ENCODE measurements at places on chromosomes 2 and 18.

- DNase-seq = no peak
Measured at GRCh38 chr2:43047187-43047780, 179.1 kb downstream of the ZFP36L2 start.

DNA sequence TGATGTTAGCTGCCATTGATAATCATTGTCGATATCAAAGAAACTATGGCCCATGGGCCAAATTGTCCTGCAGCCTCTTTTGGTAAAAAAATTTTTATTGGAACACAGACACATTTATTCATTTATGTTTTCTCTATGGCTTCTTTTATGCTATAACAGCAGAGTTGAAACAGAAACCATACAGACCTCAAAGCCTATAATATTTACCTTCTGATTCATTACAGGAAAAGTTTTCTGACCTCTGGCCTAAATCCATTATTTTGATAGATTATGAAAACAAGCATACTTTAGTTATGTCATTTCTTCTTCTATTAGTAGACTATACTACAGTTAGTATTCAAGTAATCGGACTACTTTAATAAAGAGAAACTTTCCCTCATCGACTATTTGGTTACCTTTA is 349.7 kb upstream of the GALNT5 start:
- DNase-seq = no peak

DNA sequence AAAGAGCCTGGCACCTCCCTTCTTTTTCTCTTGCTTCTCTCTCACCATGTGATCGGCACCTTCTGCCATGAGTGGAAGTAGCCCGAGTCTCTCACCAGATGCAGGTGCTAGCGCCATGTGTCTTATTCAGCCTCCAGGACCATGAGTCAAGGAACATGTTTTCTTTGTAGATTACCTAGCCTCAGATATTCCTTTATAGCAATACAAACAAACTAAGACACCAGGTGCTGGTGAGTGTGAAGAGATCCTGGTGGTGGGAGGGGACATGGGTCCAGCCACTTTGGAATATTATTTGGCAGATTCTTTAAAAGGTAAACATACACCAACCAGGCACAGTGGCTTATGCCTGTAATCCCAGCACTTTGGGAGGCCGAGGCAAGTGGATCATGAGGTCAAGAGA is 5.9 kb upstream of the USP40 start:
- no peak for DNase-seq

GRCh38 chr2:232219496-232219870 is 159.1 kb upstream of the ALPP start:
- no peak for DNase-seq

GRCh38 chr18:28559511-28559910 is 382.6 kb upstream of the CDH2 start:
- no peak for DNase-seq

- DNase-seq = no peak
Measured at GRCh38 chr18:13220361-13220991, 1.9 kb downstream of the LDLRAD4 start.

DNA sequence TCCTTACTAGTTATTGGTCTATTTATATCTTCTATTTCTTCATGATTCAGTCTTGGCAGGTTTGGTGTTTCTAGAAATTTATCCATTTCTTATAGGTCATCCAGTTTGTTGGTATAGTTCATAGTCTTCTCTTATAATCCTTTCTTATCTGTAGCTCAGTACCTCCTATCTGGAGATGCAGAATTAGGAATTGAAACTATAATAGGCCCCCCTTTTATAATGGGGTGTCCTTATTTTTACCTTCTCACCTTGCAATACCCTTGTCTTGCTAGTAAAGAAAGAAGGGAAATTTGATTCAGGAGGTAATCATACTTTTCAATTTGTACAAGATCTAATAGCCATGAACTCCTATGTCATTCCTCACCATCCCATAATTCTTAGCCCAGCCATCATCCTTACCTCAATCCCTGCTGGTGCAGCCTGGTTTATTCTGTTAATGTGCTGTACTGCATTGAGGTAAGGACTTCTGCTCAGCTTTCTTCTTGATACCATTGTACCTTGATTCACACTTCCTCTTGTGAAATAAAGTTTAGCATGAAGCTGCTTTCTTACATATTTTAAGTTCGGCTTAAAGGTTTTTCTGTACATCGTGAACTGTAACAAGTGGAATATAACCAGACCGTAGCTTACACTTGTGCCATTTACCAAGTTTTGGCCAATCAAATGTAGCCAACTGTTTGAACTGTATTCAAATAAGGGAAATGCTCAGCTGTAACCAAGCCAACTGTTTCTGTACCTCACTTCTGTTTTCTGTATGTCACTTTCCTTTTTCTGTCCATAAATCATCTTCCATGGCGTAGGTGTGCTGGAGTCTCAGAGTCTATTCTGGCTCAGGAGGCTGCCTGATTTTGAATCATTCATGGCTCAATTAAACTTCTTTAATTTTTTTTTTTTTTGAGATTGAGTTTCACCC is 40.1 kb upstream of the PTH2R start:
- DNase-seq = no peak

GRCh38 chr2:185291035-185291647 is 447.5 kb upstream of the FSIP2 start:
- DNase-seq = no peak

DNA sequence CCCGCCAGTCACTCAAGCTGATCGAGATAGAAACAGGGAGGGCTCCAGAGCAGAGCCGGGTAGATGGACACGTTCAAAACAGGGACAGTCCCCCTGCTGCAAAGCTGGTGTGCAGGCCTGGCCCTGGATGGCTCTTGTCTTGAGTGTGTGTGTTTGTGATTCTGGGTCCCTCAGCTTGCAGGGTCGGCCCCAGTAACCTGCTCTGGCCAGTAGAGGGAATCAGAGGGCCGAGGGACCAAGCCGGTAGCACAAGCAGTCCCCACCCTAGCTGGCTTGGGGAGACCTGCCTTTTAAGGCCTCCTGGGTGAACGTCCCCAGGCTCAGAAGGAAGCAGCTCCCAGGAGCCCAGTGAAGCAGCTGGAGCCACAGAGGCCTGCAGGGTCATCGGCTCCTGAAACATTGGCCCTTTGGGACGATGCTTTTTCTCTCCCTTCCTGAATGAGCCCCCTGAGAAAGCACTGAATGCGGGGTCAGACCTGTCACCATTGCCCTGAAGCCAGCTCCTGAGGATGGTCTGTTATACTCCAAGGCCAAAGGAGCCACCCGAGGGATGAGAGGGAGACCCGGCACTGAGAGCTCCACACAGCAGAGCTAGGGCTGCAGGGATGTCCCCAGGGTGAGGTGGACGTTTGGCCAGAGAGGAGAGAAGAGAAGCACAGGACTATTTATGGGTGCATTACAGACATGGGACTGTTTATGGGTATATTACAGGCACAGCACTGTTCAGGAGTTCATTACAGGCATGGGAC is 15.4 kb upstream of the MLPH start:
- DNase-seq = no peak

- no peak for DNase-seq
Measured at GRCh38 chr2:168207851-168208250, 39.5 kb downstream of the STK39 start.
